Right lobe of liver (tissue), 6 donors: ENCODE measurements at places on chromosomes 5 and 9.

GRCh38 chr9:120526534-120526933, 53.4 kb downstream of the CDK5RAP2 start:
- H3K4me1 ChIP-seq = no peaks in the 10 kb centered on the region
- no peak overlapping the region for H3K27ac ChIP-seq
- H3K36me3 ChIP-seq = peaks cover 15% of the 10 kb centered on the region
- no peak for DNase-seq
- H3K27me3 ChIP-seq = no peaks in the 10 kb centered on the region

DNA sequence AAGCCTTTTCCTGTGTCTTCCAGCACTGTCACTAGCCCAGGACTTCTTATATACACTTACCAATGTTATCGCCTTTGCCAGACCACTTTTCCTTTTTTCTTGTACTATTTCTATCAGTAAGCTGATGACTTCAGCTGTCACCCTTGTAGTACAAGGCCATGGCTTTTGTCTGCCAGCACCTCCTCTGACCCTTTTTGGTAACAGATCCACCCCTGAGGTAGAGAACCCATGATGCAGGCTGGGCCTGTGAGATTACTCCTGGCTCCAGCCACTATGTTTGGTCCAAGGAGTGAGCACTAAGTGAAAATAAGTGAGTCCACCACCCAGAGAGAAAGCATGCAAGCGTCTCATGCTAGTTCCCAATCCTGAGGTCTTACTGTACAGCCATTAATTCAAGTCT, 406.7 kb downstream of the MLLT3 start:
- H3K36me3 ChIP-seq = no peaks in the 10 kb centered on the region
- H3K4me3 ChIP-seq = no peak overlapping the region
- H3K27me3 ChIP-seq = no peaks in the 10 kb centered on the region
- DNase-seq = no peak
- no peaks in the 10 kb centered on the region for H3K4me1 ChIP-seq
- H3K27ac ChIP-seq = no peak overlapping the region

- no peak within 1 kb of the TSS for H3K4me3 ChIP-seq
- no peaks in the 10 kb centered on the region for H3K36me3 ChIP-seq
- DNase-seq = peak; percentile 87
Measured at GRCh38 chr5:174045470-174046025, at the start of gene NSG2. Gene NSG2 (plus strand): TSS chr5:174045706. CDS start chr5:174046756, 1,050 bp downstream.

DNA sequence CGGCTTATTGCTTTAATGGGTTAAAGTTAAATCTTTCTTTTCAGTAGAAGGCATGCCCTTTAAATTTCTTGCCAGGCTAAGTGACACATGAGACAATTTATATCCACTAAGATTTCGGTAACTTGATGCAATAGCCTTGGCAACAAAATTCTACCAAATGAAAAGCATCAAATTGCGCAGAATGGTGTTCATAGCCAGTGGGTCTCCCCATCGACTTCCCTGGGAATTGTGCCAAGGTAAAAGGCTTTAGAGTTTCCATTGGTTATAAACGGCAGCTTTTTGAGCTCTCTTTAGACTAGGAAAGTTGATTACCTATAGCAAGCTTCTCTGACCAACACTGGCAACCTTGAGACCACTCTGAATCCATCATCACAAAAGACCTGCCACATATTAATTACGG, 358.4 kb downstream of the ARRDC3 start:
- DNase-seq = no peak
- H3K27me3 ChIP-seq = no peaks in the 10 kb centered on the region
- H3K4me1 ChIP-seq = peaks cover 24% of the 10 kb centered on the region
- H3K36me3 ChIP-seq = no peaks in the 10 kb centered on the region
- H3K4me3 ChIP-seq = no peak overlapping the region

DNA sequence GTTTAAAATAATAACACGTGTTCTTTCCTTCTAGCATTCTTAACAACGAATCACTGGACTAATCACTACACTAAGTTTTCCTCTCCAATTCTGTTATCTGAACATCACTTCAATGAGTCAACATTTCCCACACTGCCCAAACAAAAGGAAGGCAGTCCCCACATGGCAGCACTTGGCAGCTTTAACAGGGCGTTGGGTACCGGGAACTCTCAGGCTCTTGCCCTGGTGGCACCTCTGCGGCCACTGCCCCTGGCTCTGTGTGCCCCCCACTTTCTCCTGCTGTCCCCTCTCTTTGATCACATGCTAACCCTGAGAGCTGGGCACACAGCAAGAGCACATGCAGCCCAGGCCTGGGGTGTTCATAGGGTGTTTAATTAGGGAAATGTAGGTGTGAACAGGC, 15.7 kb downstream of the SLC6A3 start:
- H3K27ac ChIP-seq = no peak overlapping the region
- no peaks in the 10 kb centered on the region for H3K36me3 ChIP-seq
- no peaks in the 10 kb centered on the region for H3K4me1 ChIP-seq
- H3K4me3 ChIP-seq = no peak overlapping the region

GRCh38 chr5:5794118-5794560, 371.7 kb downstream of the ICE1 start:
- H3K27ac ChIP-seq = no peak overlapping the region
- peaks cover 19% of the 10 kb centered on the region for H3K4me1 ChIP-seq
- H3K27me3 ChIP-seq = no peaks in the 10 kb centered on the region
- no peak overlapping the region for H3K4me3 ChIP-seq

DNA sequence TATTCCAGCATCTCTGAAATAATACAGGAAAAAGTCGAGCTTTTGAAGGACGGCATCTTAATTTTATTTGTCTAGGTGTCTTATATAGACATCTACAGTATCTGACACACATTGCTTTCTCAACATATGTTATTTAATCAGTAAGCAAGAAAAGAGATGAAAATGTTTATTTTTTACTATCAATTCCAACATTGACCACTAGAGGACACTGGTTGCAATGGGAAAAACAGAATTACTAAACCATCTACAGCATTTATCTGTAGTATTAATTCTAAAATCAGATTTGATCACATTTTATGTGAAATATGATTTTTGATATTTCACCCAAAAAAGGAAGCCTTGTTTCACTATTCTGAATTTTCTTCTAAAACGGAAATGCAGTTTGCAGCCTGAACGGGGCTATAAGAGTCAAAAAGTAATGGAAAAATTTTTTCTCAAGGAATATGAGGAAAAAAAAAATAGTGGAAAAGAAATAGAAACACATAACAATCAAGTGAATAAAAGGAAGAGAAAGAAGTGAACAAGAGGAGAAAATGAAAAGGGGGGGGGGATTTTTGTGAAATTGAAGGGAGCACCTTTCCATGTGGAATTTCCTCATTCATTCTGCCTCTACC, 98.6 kb downstream of the OSTF1 start:
- H3K27ac ChIP-seq = no peak overlapping the region
- no peak overlapping the region for H3K4me3 ChIP-seq
- no peaks in the 10 kb centered on the region for H3K36me3 ChIP-seq
- DNase-seq = no peak

DNA sequence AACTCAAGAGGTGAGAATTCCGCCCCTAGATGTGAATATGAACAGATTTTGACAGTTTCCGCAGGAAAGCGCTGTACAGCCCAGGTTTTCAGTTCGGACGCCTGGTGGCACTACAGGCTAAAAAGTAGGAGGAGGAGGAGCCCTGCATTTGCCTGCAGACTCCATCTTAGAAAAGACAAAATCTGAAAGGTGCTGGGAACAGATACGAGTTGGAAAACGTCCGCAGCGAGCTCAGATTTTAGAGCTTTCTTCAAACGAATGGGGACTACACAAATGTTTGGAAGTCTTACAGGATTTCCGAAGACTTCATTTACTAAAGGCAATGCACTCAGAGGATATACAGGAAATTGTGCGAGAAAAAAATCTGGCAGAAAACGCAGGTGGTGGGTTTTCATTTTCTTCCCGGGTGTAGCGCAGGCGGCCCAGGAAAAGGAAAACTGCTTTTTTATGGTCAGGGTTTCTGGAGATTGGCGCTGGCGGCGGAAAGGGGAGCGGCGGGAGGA, 9.9 kb upstream of the PCDHB2 start:
- DNase-seq = peak; percentile 40
- H3K27ac ChIP-seq = no peak overlapping the region
- peak overlapping the region; percentile 54 for H3K4me3 ChIP-seq
- peaks cover 5% of the 10 kb centered on the region for H3K27me3 ChIP-seq

GRCh38 chr5:159936686-159937329, 20.5 kb downstream of the ADRA1B start:
- no peaks in the 10 kb centered on the region for H3K4me1 ChIP-seq
- DNase-seq = no peak
- no peak overlapping the region for H3K27ac ChIP-seq
- no peak overlapping the region for H3K4me3 ChIP-seq

- no peak for DNase-seq
- no peaks in the 10 kb centered on the region for H3K27me3 ChIP-seq
- no peaks in the 10 kb centered on the region for H3K4me1 ChIP-seq
Measured at GRCh38 chr5:80411589-80412219, 3.8 kb downstream of the ZFYVE16 start.

GRCh38 chr5:166497496-166498104, 1793.8 kb upstream of the WWC1 start:
- no peak overlapping the region for H3K27ac ChIP-seq
- H3K4me1 ChIP-seq = no peaks in the 10 kb centered on the region
- no peaks in the 10 kb centered on the region for H3K36me3 ChIP-seq
- no peak overlapping the region for H3K4me3 ChIP-seq
- no peak for DNase-seq
- no peaks in the 10 kb centered on the region for H3K27me3 ChIP-seq

DNA sequence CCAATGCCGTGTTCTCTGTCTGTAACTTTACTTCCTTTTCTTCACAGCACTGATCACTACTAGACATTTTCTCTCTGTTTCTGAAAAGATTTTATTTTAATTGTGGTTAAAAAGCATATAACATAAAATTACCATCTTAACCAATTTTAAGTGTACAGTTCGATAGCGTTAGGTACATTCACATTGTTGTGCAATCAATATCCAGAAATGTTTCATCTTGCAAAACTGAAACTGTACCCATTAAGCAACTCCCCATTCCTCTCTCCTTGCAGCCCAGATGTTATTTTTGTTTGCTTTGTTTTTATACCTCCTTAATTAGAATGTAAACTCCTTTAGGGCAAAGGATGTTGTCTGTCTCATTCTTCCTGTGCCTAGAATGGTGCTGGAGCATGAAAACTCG, 47.5 kb downstream of the COL27A1 start:
- no peaks in the 10 kb centered on the region for H3K4me1 ChIP-seq
- H3K4me3 ChIP-seq = no peak overlapping the region
- no peak for DNase-seq
- H3K27ac ChIP-seq = no peak overlapping the region
- no peaks in the 10 kb centered on the region for H3K36me3 ChIP-seq

GRCh38 chr5:78649211-78649695, 681 bp upstream of the LHFPL2 start:
- H3K4me3 ChIP-seq = peak overlapping the region; percentile 53
- H3K27me3 ChIP-seq = no peaks in the 10 kb centered on the region
- DNase-seq = no peak
- H3K27ac ChIP-seq = peak overlapping the region; percentile 83
- no peaks in the 10 kb centered on the region for H3K4me1 ChIP-seq
- H3K36me3 ChIP-seq = no peaks in the 10 kb centered on the region

- H3K36me3 ChIP-seq = no peaks in the 10 kb centered on the region
- no peaks in the 10 kb centered on the region for H3K4me1 ChIP-seq
- no peak for DNase-seq
- no peaks in the 10 kb centered on the region for H3K27me3 ChIP-seq
Measured at GRCh38 chr5:161966564-161966963, 101.0 kb upstream of the GABRG2 start.

DNA sequence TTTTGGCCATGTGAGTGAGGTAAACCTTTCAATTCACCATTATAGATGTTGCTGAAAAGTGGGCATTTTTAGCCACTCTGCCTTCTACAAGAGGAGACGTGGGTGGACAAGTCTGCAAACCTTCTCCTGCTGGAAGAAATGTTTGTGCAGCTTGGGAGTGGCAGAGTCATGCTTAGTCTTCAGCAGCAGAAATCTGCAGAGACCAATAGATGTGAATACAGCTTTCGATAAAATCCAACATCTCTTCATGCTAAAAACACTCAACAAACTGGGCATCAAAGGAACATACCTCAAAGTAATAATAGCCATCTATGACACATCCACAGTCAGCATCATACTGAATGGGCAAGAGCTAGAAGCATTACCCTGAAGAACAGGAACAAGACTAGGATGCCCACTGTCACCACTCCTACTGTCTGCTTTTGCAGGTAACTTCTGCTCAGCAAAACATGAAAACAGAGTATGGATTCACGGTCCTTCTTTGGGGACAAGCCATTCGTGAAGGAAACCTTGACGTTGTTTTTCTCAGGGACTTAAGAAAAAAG, 91.3 kb downstream of the RALGPS1 start:
- no peaks in the 10 kb centered on the region for H3K4me1 ChIP-seq
- no peaks in the 10 kb centered on the region for H3K36me3 ChIP-seq
- DNase-seq = no peak
- no peaks in the 10 kb centered on the region for H3K27me3 ChIP-seq
- no peak overlapping the region for H3K27ac ChIP-seq

GRCh38 chr5:171520300-171521174, 101.1 kb downstream of the FGF18 start:
- no peaks in the 10 kb centered on the region for H3K27me3 ChIP-seq
- H3K27ac ChIP-seq = no peak overlapping the region
- no peak for DNase-seq
- no peaks in the 10 kb centered on the region for H3K4me1 ChIP-seq

- H3K27ac ChIP-seq = no peak overlapping the region
- H3K4me1 ChIP-seq = no peaks in the 10 kb centered on the region
- H3K27me3 ChIP-seq = no peaks in the 10 kb centered on the region
- H3K4me3 ChIP-seq = no peak overlapping the region
- no peak for DNase-seq
Measured at GRCh38 chr9:71830153-71830552, 61.8 kb upstream of the CEMIP2 start.

- no peaks in the 10 kb centered on the region for H3K36me3 ChIP-seq
- no peak overlapping the region for H3K4me3 ChIP-seq
- H3K4me1 ChIP-seq = no peaks in the 10 kb centered on the region
- DNase-seq = no peak
- H3K27ac ChIP-seq = no peak overlapping the region
- no peaks in the 10 kb centered on the region for H3K27me3 ChIP-seq
Measured at GRCh38 chr5:124342584-124342983, 403.9 kb downstream of the ZNF608 start.

DNA sequence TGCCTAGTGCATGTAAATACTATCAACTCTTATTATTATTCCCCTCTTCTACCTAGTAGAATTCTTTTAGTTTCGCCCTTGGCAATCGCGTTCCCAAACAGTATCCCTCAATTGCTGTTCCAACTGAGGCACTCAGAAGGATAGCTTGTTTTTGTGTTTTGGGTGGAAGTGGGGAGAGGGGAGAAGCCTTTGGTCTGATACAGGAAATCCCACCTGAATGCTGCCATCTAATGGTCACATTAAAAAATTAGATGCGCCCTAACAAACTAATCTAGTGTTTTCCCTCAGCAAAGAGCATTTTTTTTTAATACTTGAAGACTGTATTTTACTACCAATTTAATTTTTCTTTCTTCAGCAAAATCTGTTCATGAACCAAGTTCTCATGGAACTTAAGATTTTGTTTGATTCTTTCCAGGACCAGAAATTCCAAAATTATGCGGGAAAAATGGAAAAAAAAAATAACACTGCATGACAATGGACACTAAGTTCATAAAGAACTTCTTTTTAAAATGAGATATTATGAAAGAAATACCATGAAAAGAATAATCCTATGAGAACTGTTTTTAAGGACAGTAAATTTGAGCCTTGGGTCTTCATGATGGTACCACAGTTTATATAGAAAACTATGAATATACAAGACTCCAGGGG, 22.2 kb upstream of the GLDC start:
- peak overlapping the region; percentile 20 for H3K27ac ChIP-seq
- peaks cover 5% of the 10 kb centered on the region for H3K4me1 ChIP-seq
- no peak overlapping the region for H3K4me3 ChIP-seq
- no peaks in the 10 kb centered on the region for H3K27me3 ChIP-seq
